ENCODE measurements at places on chromosomes 3 and 15.

- no peak for DNase-seq
Measured at GRCh38 chr3:125353128-125353527, 22.0 kb downstream of the ZNF148 start.

- DNase-seq = peak; percentile 6
Measured at GRCh38 chr15:42284551-42284950, 11.3 kb upstream of the TMEM87A start.

- no peak for DNase-seq
Measured at GRCh38 chr3:46930166-46930944, 46.2 kb downstream of the CCDC12 start.

- DNase-seq = no peak
Measured at GRCh38 chr3:32360493-32360827, 31.2 kb upstream of the CMTM7 start.

GRCh38 chr15:83282776-83283137 lies 1.7 kb downstream of the BNC1 start:
- DNase-seq = peak; percentile 69

GRCh38 chr15:27622371-27622770 lies 476.7 kb downstream of the OCA2 start:
- no peak for DNase-seq

DNA sequence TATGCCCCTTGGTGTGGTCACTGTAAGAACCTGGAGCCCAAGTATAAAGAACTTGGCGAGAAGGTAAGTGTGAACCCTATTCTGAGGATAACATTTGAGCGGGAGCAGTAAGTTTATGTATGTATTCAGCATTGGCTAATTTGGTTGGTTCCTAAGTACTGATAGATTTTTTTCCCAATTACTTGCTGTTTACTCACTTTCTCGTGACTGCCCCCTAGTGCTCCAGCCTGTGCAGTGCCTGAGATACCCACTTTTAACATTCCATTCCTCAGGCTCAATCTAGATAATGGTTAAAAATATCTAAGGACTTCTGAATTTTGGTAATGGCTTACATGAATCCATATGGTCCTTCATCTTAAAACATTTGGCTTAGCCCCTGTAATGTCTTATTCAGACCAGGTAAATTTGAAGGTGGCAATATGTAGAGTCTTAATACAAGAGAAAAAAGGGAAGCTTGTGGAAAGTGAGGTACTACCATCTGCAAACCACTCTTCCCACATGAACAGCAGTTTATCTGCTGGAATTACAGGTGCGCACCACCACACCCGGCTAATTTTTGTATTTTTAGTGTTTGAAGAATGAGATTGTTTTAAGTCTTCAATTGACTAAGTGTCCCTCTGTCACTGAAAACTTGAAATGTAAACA lies 7.1 kb downstream of the ELL3 start:
- DNase-seq = peak; percentile 81

- peak; percentile 9 for DNase-seq
Measured at GRCh38 chr3:161354554-161354953, 16.8 kb downstream of the SPTSSB start.

- DNase-seq = peak; percentile 60
Measured at GRCh38 chr3:114178770-114179368, at the start of gene DRD3. DRD3 (minus strand) TSS chr3:114179052; CDS start chr3:114171992, 7,060 bp downstream.

DNA sequence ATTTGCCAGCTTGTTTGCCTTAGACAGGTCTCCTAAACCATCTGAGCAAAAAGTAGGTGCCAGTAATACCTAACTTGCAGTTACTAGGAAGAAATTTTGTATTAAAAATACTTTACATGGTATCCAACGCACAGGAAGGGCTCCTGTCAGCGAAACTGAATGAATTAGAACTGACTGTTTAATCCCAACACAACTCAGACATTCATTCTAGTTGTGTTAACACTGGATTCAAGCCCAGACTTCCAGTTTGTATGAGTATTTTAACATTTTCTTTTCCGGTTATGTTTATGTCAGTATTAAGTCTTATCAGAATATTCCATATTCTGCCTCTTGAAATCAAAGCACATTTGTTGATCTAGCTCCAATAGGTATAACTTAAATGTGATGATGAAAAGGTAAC lies 82.0 kb upstream of the SOX2 start:
- no peak for DNase-seq

GRCh38 chr3:153911116-153911515 lies 210.1 kb upstream of the ARHGEF26 start:
- DNase-seq = no peak

- no peak for DNase-seq
Measured at GRCh38 chr15:57333487-57333886, 42.8 kb upstream of the CGNL1 start.

DNA sequence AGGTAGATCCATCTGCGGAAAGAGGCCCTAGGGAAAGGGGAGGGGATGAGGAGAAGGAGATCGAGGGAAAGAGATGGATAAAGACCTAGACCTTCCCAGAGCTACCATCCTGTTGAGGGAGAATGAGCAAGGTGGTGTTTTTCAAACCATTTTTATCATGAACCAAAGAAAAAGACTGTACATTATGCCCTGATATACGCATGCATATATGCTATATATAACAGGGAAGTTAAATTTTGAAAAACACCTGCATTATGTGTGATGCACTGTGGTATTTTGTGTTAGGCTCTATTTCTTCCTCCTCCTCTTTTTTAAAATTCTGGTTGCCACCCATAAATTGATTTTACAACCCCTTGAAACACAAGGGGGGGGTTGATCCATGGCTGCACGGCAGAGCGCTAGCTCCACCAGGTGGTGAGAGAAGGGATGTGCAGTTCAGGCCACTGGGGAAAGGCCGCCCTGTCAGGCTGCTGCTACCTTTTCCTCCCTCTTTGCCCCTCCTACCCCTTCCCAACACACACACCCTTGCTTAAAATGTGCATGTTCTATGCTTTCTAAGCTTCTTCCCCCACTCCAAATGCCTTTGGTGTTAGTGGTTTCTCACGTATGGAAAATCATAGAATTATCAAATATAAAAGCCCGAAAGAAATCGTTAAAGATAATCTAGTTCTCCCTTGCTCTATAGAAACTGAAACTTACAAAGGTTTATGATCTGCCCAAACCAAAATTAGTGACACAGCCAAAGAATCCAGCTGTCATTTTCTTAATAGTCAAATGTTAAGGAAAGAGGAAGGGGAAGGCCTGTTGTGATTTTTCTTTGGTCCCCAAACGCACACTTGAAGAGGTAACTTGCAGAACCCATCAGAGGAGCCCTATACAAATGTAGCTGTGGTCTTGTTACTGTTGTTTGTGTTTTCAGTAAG lies 262.0 kb upstream of the UMPS start:
- DNase-seq = peak; percentile 51

- peak; percentile 30 for DNase-seq
Measured at GRCh38 chr3:9727041-9727595, 4.4 kb upstream of the BRPF1 start.

DNA sequence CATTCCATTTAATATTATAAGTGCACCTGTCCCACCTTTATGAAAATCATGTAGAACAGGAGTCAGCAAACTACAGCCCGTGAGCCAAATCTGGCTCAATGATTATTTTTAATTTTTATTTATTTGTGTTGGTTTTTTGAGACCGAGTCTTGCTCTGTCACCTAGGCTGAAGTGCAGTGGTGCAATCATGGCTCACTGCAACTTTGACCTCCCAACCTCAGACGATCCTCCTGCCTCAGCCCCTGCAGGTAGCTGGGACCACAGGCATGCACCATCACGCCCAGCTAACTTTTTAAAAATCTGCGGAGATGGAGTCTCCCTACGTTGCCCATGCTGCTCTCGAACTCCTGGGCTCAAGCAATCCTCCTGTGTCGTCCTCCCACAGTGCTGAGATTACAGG lies 42.0 kb downstream of the MYO1E start:
- no peak for DNase-seq

DNA sequence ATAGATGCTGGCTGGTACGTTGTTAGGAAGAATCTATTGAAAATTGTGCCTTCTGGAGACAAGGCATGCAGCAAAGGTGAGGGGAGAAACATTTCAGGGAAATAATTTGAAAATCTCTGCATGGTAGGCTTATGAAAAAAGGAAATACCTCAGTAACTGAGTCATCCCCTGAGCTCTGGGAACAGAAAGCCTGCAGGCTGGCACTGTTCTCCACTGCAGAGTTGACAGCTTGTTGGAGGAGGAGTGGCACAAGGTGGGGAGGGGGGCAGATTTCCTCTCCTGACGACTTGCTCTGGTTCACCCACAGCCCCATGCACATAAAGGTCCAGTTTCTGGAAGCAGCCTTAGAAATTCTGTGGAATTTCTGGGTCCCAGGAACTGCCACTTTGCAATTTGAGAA lies 179.4 kb downstream of the ABHD5 start:
- peak; percentile 85 for DNase-seq

DNA sequence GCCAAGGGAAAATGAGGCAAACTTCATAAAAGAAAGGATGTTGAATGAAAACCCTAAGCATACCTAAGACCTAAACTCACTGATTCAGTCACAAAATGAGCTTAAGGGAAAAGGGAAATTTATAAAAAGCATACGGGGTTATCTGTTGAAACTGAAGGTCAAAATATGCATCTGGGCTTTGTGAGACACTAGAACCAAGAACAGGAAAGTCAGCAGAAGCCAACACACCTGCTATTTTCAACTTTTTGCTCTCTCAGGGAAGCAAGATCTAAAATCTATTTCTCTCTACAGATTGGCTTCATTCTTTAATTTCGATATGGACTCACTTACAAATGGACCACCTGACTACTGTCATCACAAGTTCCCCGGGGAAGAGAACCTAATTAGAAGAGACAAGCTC lies 338.6 kb upstream of the NECTIN3 start:
- no peak for DNase-seq

GRCh38 chr15:96217983-96218382 lies 112.5 kb upstream of the NR2F2 start:
- DNase-seq = no peak

DNA sequence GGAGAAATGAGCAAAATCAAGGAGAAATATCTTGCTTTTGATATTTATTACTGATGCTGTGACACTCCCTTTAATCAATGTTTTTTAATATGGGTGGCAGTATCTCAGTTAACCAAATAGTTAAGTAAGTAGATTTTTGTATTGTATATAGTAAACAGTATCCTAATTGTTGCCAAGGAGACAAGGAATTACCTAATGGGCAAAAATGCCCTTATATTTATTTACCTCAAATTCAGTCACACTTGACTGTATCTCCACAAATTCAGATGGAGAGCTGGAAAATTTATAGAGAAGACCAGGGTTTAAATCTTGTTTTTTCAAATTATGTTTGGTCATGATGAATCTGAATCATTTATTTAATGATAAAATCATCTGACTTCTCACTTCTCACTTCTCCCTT lies 3.6 kb upstream of the CHD2 start:
- peak; percentile 57 for DNase-seq

GRCh38 chr3:115359536-115359935 lies 212.4 kb upstream of the ZBTB20 start:
- no peak for DNase-seq

DNA sequence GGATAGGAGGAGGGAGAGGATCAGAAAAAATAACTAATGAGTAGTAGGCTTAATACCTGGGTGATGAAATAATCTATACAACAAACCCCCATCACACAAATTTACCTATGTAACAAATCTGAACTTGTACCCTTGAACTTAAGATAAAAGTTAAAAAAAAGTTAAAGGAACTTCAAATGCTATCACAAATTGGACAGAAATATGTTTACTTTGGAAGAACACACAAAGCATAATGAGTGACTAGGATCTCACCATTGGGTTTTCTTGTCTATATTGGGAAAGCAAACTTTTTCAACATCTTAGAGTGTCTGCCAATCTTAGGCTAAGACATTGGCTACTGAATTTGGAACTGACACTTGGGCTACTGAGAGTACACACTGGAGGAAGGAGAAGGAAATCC lies 140.4 kb downstream of the THRB start:
- DNase-seq = no peak

- peak; percentile 38 for DNase-seq
Measured at GRCh38 chr15:63872759-63873510, 39.2 kb upstream of the HERC1 start.

- peak; percentile 43 for DNase-seq
Measured at GRCh38 chr15:40953713-40954074, 423 bp downstream of the CHAC1 start.

GRCh38 chr3:57080171-57080570 lies 19.7 kb downstream of the SPATA12 start:
- DNase-seq = no peak

DNA sequence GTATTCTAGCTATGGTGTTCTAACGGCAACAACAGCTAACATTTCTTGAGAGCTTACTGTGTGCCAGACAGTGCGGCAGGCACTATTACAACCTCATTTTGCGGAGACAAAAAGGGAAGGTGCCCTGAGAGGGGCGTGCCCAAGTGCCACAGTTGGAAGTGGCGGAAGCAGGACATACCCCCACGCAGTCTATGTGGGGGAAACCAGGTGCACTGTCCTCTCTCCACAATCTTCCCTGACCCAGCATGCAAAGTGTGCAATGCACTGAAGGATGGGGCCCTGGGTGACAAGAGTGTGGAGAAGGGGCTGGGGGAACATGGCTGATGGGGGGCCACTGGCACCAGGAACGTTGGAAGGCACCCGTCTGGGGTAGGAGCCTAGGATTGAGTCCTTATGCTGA lies 8.6 kb downstream of the ANP32A start:
- no peak for DNase-seq

Data from GM23248 (cell line).